ENCODE measurements at places on chromosomes 13 and 19. TPM values are rescaled to one million over a fixed set of nuclear protein-coding genes. Genes with fewer than 3 reads are reported as not detected.

NCR1 gene
- total RNA-seq, result not detected

POU2F2 gene
- 37.3 TPM for total RNA-seq

RDH8 gene
- not detected for total RNA-seq

DCT gene
- total RNA-seq, result not detected

NCAN gene
- total RNA-seq, result not detected

PALM3 gene
- not detected for total RNA-seq

PRX gene
- 0.95 TPM for total RNA-seq

SELENOV gene
- not detected for total RNA-seq

EXOC3L2 gene
- total RNA-seq, result 0.27 TPM

ZNF284 gene
- total RNA-seq, result 2.8 TPM

LSR gene
- total RNA-seq, result 98.0 TPM

LSM7 gene
- 176 TPM for total RNA-seq

SLC10A2 gene
- total RNA-seq, result 0.39 TPM

SPPL2B gene
- total RNA-seq, result 15.8 TPM

PRR19 gene
- total RNA-seq, result 1.4 TPM

FREM2 gene
- 0.07 TPM for total RNA-seq

GPR12 gene
- total RNA-seq, result not detected

ZNF320 gene
- 5.7 TPM for total RNA-seq

C19orf12 gene
- total RNA-seq, result 13.8 TPM

CRLF1 gene
- 0.37 TPM for total RNA-seq

KASH5 gene
- total RNA-seq, result not detected

TNFSF11 gene
- total RNA-seq, result not detected

SLC25A42 gene
- total RNA-seq, result 2.7 TPM

APOC1 gene
- 7.2 TPM for total RNA-seq

ZNF880 gene
- 11.4 TPM for total RNA-seq

DOHH gene
- 12.3 TPM for total RNA-seq

SPACA4 gene
- total RNA-seq, result not detected

FGF21 gene
- total RNA-seq, result not detected

GJA3 gene
- 0.11 TPM for total RNA-seq

FGF9 gene
- 0.04 TPM for total RNA-seq

CEACAM4 gene
- not detected for total RNA-seq

SHD gene
- total RNA-seq, result not detected

IGFL2 gene
- total RNA-seq, result 0.65 TPM

IGFL4 gene
- total RNA-seq, result not detected

PSG2 gene
- total RNA-seq, result not detected

KIR2DL3 gene
- not detected for total RNA-seq
